NCI-H524 treated with DMSO at 0.1 percent for 48 hours (cell line): ENCODE measurements at places on chromosomes 6 and 20.
A peak's percentile ranks its signal among the peaks of the same experiment; 100 is the strongest.

DNA sequence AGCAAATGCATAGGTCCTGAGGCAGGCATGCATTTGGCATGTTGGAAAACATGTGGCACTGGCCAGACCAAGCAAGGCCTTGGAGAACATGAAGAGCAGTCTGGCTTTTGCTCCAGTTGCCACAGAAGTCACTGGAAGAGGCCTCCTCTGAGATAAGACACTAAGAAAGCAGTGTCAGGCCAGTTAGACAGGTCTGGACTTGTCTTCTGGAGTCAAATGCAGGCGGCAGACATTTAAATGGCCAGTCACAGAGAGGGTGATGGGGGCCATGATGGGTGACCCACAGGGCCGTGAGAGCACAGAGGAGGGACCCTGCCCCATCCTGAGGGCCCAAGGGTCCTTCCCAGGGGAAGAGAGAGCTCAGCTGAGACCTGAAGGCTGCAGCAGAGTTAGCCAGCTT lies 26.7 kb upstream of the ADA start:
- DNase-seq: no peak

DNA sequence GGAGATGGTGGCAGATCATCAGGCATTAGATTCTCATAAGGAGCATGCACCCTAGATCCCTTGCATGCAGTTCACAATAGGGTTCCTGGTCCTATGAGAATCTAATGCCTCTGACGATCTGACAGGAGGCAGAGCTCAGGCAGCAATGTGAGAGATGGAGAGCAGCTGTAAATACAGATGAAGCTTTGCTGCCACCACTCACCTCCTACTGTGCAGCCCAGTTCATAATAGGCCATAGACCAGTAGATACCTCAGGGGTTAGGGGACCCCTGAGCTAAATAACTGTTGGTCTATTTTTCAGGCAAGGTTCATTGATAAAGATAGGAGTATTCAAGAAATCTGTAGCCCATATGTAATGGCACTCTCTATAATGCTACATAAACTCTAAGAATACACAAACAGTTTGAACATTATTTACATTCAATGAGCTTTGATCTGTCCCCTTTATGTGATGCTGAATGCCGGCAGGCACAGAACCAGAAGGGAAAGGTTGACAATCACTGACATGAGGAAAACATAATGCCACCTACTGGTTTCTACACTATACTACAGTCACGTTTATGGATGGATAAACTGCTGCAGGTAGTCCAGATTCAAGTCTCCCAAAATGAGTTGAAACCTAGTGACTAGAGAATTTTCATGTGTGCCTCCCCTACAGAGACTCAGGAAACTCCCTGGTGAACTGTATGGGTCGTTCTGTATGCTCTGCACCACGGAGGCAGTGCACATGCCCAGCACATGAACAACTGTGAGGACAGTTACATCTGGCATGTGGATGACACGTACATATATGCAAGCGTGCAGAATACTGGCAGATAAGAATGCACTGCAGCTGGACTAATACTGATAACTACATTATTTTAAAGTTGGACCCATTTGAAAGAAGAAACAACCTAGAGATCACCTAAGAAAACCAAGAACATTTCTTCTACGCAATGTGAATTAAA lies 72.0 kb downstream of the DST start:
- DNase-seq: no peak

DNA sequence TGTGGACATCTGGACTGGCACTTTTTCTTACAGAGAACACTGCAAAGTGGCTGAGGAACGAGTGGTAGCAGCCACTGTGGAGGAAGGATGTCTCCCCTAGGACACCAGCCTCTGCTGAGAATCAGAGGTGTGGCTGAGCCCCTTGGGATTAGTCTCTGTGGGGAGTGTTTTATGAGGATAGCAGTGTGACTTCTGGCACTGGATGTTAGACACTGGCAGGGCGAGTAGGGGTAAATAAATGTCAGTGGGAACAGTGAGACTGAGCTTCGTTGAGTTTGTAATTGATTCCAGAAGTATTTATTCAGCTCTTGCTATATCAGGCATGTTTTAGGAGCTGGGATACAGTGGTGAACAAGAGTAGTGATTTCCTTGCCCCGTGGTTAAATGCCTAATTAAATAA lies 124.0 kb downstream of the JARID2 start:
- no peak for DNase-seq

DNA sequence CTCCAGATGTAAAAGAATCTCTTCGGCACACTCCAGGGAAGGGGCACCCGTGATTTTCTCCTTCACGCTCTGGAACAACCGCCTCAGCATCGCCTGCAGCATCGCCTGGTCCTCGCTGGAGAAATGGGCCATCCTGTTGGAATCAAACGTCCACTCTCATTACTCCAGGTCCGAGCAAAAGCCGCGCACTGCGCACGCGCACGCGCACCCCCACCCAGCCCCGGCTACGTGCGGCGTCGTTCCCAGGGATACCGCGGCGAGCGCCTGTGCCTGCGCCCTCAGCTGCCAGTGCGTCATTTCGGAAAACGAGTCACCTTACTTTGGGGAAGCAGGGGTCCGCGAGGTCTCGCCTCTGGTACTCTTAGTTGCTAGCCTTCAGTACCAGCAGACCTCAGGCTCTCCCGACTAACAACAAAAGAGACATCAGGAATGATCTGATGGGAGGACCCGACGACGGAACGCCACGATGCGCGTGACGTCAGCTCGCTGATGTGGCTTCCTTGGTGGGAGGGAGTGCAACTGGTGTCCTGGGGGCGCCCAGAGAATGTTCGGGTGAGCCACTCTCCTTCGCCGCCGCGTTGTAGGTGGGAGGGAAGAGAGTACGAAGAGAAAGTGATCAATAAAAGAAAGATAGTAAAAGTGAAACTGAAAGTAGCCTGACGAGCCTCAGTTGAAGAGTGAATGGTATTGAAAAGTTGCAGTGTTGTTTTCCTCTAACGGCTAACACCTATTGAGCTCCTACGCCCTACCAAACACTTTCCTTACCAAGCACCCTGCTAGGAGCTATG lies at the start of gene TBC1D32:
Gene TBC1D32, minus strand, starts transcription at position 182 of the 788 bp plus-strand sequence. Its CDS starts 50 bp downstream, at position 132.
- DNase-seq: peak; percentile 29
